ENCODE measurements at places on chromosomes 11 and 22.
A peak's percentile ranks its signal among the peaks of the same experiment; 100 is the strongest.

DNA sequence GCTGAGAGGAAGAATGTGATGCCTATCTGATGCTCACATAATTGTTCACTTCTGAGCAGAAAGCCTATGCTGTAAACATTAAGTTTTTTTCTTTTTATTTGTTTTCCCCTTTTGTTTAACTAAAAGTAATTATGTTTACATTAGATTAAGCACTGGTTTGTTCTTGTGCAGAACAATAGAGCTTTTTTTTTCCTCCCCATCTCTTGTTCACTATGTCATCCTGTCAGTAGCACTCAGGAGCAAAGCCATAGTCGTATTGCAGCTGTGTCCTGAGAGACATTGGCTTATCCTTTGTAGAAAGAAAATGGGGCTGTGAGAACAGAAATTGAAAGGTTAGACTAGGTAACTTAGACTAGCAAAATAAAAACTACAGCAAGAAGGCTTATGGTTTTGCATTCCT is 301.8 kb upstream of the RAG2 start:
- DNase-seq: no peak

GRCh38 chr11:85619499-85619898 is 7.6 kb downstream of the DLG2 start:
- no peak for DNase-seq

GRCh38 chr11:13782390-13783075 is 114.1 kb downstream of the FAR1 start:
- DNase-seq: no peak

DNA sequence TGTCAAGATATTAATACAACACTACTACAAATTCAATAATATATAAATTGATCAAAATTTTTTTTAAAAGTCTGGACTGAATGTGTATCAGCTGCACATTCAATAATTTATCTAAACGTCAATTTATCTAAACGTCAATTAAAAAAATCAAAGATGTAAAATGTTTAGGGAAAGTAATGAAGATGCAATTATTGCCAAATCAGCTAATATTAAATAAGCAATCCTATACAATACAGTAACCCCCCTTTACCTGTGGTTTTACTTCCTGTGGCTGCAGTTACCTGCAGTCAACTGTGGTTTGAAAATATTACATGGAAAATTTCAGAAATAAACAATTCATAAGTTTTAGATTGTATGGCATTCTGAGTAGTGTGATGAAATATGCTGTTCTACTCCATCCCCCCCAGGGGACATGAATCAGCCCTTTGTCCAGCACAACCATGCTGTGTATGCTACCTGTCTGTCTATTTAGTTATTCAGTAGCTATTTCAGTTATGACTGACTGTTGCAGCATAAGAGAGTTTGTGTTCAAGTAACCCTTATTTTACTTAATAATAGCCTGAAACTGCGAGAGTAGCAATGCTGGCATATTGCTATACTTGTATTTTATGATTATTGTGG is 72.2 kb downstream of the CWF19L2 start:
- peak; percentile 31 for DNase-seq

- peak; percentile 69 for DNase-seq
Measured at GRCh38 chr11:117819096-117820040, 5.2 kb downstream of the FXYD2 start.

- DNase-seq: peak; percentile 54
Measured at GRCh38 chr11:83865636-83866461, 579.7 kb upstream of the CCDC90B start.

DNA sequence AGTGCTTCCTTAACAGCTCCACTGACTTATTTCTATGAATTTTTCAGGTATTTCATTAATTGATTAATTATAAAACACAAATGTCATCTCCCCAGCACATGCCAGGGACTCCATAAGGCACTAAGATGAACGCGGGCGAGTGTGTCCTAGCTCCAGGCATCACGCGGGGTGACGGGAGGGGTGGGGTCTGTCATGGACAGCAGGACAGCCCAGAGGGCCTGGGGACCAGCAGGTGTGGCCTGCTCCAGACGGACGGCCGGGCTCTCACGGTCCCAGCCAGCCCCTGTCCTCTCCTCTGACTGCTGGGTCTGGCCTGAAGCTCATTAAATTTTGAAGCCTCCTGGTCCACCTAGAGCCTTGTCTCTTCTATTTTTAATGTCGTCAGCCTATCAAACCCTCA is 531.1 kb downstream of the BRD1 start:
- DNase-seq: no peak

GRCh38 chr11:33835143-33835878 is 56.6 kb downstream of the LMO2 start:
- DNase-seq: peak; percentile 90

- no peak for DNase-seq
Measured at GRCh38 chr11:47105974-47106373, 70.7 kb downstream of the ARFGAP2 start.

GRCh38 chr11:67283481-67283963 is 5.6 kb upstream of the ANKRD13D start:
- no peak for DNase-seq

GRCh38 chr11:44250421-44250820 is 59.5 kb downstream of the ALX4 start:
- no peak for DNase-seq

DNA sequence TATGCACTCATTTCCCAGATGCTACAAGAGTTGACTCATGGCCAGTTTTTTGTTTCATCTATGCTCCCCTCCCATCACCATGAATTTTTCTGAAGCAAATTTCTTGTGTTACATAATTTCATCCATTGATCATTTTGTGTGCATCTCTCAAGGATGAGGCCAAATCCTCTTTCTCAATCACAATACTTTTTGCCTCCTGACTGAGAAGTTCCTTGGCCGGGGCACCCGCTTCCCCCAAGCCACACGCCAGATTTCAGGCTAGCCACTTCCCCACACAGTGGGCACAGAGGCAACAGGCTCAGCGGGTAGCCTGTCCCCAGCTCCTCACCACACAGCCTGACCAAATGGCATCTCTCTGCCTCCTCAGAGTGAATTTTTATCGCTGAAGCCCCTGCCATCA is 9.8 kb upstream of the DSCAML1 start:
- no peak for DNase-seq

GRCh38 chr11:10725114-10725906 is 25.7 kb upstream of the CTR9 start:
- peak; percentile 83 for DNase-seq

- DNase-seq: peak; percentile 78
Measured at GRCh38 chr11:35932681-35933319, 11.1 kb upstream of the LDLRAD3 start.

- DNase-seq: no peak
Measured at GRCh38 chr11:33691066-33691864, 9.4 kb downstream of the C11orf91 start.

DNA sequence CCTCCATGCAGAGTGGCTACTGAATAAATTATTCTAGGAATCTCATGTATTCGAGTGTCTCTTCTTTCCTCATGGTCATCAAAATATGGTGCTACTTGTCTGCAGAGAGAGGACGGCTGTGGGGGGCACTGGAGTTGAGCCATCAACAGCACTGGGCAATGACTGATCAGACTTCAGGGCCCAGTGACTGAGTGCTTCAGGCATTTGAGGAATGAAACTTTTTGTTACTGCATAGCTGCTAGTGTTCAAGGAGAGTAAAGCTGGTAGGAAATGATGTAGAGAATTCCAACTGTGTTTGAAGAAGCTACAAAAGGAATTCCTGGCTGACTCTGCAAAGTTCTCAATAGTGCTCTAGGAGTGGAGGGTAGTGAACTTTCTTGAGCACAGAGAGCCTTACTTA is 277.7 kb downstream of the CADM1 start:
- DNase-seq: peak; percentile 95

DNA sequence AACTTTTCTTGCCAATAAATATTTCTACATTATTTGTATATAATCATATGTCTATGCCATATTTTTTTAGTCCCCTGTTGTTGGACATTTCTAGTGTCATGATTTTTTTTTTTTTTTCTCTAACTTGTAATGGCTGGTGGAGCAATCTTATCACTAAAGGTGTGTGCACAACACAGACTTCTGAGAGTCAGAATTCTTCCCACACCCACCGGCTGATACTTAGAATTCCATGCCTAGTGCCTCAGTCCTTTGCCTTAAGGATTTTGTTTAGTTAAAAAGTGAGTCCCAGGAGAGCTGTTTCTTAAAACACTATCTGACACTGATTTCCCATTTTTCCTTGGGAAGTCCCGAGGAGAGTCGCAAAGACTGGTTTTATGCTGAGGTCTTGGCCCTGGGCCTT is 87.7 kb upstream of the BARX2 start:
- no peak for DNase-seq

GRCh38 chr11:57982776-57983175 is 40.9 kb upstream of the OR9Q1 start:
- no peak for DNase-seq

GRCh38 chr11:45593992-45594391 is 71.4 kb downstream of the CHST1 start:
- no peak for DNase-seq

GRCh38 chr22:19843857-19844376 is 10.8 kb downstream of the GNB1L start:
- no peak for DNase-seq

GRCh38 chr22:19442166-19442565 is 5.3 kb downstream of the C22orf39 start:
- no peak for DNase-seq

DNA sequence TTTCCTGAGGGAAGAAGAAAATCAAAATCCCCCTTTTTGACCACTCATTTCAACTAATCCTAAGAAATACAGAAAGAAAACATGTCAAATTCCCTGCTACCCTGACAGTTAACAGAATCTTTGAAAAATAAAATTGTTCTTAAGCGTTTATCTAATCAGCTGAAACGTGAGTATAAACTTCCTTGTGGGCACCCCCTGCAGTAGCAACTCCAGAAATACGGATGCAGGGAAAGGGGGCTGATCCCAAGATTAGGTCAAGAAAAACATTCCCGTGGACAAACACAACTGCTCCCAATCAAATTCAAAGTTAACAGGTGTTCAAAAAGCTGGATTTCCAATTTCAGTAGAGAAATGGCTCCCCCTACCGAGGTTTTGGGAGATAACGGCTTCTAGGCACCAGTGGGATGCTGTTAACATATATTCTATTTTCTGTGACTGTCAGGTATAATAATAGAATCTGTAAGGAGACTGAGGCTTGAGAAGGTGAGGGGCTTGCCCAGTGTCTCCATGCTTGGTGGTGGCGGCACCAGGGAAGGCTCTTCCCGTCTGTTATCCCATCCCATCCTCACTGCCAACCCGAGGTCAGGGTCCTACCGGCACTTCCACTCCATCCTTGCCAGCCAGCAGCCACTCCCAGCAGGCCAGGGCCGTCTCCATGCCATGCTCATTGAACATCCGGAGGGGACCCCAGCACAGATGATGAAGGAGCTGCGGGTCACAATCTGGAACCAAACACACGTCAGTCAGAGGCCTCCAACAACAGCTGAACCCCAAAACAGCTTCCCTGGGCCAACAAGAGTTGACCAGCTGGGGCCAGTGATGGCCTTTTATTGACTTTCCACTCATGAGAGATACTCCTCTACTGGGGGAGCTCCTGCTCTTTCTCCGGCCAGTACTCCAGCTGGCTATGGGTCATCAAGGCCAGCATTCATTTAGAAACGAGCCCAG is 32.0 kb upstream of the SERPIND1 start:
- DNase-seq: peak; percentile 8

DNA sequence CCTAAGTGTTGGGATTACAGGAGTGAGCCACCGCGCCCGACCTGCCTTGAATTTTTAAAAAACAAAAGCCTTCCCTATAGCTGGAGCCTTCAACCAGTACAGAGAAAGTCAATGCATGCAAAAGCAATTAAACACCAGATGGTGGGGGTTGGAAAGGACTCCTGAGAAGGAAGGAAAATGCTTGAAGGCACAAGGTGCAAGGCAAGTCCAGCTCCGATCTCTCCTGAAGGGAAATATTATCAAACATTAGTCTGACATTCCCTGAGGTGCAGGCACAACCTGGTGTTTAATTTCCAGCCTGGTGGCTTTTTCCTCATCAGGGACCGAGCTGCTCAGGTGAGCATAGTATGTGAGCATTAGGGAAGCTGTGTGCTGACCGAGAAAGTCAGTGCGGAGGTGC is 12.9 kb upstream of the RAPSN start:
- no peak for DNase-seq

All from fibroblast of skin of abdomen (primary cell).